ENCODE measurements at places on chromosomes 16 and 17.

- no peak for DNase-seq
These were observed 4.2 kb downstream of the BCAR1 start for GRCh38 chr16:75247249-75247648.

DNA sequence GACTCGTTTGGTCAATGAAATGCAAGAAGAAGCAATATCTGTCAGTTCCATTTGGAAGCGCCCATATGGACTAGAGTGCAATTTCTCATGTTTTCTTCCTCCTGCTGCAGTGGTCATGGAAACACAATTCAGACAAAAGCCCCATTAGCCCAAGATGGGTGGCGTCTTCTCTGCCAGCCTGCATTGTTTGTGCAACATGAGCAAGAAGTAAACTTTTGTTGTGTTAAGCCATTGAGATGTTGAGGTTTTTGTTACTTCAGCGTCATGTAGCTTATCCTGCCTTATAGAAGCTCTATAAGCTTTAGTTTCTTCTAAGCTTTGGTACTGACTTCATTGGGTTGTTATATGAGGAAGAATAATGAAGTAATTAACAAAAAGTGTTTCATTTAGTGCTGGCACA is 137.4 kb downstream of the NPIPB5 start:
- DNase-seq, result no peak

- no peak for DNase-seq
These were observed 2.0 kb upstream of the CAVIN1 start for GRCh38 chr17:42424991-42425610.

GRCh38 chr17:10120109-10120485 is 78.3 kb downstream of the GAS7 start:
- DNase-seq, result no peak

- no peak for DNase-seq
These were observed 31.5 kb upstream of the TMEM220 start for GRCh38 chr17:10761281-10761680.

DNA sequence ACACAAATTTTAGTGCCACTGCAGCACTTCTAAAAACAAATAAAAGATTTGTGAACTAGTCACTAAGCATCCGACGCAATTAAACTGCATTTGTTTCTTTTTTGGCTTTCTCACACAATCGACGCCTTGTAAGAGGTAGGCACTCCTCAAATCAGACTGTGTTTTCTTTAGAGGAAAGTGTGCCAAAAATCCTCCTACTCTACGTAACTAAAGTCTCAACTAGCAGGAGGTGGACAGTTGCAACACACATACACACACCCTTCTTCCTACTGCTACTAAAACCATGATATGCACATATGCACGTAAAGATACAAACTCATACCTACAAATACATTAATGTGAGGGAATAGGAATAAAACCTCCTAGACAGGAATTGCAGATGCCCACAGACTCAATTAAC is 844.7 kb upstream of the SOX9 start:
- DNase-seq, result no peak

DNA sequence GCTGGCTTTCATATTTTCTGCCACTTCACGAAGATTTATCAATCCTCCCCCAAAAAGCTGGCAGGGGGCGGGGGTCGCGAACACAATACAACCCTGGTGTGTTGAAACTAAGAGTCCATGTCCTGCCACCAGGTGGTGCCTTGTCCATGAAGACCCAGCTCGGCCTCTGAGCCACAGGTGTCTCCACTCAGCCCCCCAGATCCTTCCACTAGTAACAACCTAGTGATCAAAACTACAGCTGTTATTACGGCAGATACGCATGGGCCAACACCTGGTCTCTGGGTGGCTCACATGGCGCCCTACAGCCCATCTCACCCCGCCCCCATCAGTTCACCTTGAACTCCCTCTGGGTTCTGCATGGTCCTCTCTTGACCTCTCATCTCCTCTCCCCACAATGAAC is 27.7 kb downstream of the USP7 start:
- DNase-seq, result no peak

GRCh38 chr16:85251225-85251760 is 139.0 kb upstream of the CIBAR2 start:
- no peak for DNase-seq

DNA sequence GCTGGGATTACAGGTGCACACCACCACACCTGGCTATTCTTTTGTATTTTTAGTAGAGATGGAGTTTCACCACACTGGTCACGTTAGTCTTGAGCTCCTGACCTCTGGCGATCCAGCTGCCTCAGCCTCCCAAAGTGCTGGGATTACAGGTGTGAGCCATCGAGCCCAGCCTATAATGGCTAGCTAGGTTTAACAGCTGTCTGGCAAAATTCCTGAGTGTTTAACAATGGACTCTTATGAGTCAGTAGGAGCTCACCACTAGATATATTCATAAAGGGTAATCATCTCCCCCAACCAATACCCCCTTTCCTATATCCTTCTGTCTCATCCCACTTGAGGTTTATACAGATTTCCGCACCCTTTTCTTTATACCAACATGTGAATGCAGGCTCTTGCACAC is 91.5 kb upstream of the CDH13 start:
- no peak for DNase-seq

DNA sequence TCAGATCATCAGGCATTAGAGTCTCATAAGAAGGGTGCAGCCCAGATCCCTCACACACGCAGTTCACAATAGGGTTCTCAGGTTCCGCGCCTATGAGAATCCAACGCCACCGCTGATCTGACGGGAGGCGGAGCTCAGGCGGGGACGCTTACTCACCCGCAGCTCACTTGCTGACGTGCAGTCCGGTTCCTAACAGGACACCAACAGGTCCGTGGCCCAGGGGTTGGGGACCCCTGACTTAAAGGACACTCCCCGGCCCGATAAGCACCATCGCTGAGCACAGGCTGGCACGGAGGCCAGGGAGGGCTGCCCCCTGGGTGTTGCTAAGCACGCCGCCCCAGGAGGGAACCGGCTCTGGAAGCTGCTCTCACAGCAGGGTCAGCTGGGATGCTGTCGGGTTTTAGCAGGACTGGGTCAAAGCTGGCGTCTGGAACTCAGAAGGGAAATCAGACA is 30.1 kb upstream of the BAHCC1 start:
- no peak for DNase-seq
